Fibroblast of pulmonary artery (primary cell): ENCODE measurements at places on chromosomes 7 and 10.

- no peak for DNase-seq
Observed at GRCh38 chr10:100907175-100907574, 5.6 kb upstream of the SLF2 start.

DNA sequence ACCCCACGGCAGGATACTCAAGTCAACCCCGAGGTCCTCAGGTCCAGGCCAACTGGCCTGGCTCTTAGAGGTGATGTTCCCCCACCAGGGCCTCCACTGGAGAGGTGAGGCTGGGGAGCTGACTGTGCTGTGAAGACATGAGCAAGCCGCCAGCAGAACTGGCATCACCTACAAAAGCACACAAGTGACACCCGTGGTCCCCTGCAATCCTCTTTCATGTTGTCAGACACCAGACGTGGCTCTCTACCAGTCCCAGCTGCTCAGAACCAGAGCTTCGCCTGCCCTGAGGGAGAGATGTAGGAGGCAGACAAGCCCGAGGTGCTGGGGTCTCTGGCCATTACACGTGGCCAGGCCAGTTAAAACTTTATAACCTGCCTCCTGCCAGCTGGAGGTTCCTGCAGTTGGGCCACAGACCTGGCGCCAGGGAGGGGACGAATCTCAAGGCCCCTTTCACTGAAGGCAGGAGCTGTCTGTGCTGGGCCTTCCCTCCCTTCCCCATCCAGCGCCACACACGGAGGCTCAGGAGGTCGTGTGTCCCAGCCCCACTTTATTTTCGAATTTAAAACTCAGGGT is 2.2 kb downstream of the COMTD1 start:
- DNase-seq = no peak

DNA sequence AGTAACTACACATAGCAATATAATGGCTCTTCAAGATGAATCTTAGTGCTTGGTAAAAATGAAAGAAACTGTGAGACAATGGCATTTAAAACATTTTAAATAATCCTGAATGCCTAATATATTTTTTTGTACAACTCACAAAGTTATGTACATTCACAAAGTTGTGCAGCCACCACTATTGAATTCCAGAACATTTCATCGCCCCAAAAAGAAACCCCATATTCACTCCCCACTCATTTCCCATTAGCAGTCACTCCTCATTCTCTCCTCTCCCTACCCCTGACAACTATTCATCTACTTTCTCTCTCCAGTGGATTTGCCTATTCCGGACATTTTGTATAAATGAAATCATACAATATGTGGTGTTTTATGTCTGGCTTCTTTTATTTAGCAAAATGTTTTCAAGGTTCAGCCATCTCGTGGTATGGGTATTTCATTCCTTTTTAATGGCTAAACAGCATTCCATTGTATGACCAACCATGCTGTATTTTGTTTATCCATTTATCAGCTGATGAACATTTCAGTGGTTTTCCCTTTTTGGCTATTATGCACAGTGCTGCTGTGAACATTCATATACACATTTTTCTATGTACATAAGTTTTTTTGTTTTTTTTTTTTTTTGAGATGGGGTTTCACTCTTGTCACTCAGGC is 34.7 kb downstream of the ENTPD7 start:
- peak; percentile 47 for DNase-seq

GRCh38 chr7:95157381-95157780 is 167.0 kb downstream of the PON1 start:
- no peak for DNase-seq

DNA sequence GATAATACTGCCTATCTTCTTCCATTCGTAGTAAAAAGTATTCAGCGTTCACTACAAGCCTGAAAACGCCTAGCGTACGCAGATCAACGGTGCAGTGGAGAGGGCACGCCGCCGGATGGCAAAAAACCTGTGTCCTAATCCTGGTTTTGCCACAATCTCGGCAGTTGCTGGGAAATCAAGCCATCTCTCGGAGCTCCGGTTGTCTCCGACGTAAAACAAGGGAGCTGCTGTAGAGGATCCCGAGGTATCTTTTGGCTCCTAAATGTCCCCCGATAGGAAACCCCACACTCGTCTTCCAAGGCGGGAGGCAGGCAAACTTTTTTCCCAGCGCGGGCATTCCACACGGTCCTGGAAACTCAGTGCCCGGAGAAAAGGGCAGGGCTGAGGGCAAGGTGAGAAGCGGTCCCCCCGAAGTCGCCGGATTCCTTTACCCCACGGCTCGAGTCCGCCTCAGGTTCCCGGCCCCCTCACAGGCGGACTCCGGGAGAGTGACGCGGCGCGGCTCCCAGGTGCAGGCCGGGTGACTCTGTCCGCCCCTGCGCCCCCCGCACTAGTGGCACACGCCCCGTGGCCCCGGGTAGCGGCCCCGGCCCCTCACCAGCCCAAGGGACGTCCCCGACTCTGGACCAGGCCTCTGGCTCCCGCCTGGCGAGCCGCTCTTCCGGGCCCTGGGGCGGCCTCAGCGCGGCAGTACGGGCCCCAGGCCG is 649 bp downstream of the IDE start:
- peak; percentile 52 for DNase-seq

GRCh38 chr7:88278881-88279280 is 27.8 kb downstream of the STEAP4 start:
- peak; percentile 59 for DNase-seq

DNA sequence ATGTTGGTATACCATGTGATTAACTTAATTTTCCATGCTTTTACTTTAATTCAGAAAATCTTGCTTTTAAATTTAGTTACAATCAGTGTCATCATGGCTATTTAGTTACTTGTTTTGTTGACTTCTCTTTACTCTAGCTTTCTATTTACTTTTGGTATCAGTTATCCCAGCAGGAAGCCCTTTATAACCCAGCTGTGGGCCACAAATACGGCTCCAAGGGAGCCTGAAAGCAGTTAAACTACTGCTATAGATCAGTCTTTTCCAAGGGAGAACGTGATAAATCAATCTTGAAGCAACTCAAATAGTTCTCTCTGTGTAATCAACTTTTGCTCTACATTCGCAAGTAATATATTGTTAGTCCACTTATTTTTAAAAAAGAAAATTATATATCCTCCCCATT is 287.4 kb downstream of the CACNA2D1 start:
- no peak for DNase-seq

GRCh38 chr7:143518521-143518920 is 40.8 kb downstream of the TAS2R41 start:
- DNase-seq = no peak

GRCh38 chr7:52168085-52168484 is 851.5 kb upstream of the COBL start:
- DNase-seq = no peak

DNA sequence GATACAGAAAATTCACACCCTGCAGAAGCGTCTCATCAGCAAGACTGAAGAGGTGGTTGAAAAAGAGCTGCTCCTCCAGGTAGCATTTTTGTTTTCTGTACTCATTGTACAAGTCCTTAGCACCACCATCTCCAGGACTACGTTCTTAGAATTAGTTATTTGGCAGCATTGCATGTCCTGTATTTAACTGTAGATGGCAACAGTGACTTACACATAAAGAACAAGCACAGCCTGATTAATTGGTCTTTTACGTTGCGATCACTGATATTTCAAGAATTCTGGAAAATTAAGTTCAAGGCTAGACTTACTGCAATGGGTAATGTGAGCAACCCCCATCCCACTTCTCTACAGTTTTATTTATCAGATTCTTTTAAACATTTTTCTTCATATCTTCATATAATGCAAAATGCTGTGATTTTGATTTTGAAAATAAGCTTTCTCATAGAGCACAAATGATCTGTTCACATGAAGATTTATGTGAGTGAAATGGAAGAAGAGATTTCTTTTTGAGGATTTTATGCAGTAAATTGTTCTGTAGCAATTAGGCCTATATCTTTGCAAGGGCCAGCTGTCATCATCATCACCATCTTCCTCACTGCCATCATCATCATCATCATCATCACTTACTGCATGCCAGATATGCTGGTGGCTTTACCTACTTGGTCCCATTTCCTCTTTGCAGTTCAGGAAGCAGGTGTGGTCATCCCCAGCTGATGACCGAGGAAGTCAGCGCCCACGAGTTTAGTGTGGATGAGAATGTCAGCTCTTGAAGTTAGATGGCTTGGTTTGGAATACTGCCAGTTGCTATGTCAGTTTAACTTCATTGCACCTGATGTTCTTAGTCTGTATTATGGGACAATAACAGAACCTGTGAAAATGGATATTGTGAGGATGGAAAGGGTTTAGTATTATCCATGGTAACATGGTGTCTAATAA is 53.4 kb downstream of the CFAP58 start:
- DNase-seq = peak; percentile 66

- DNase-seq = peak; percentile 57
Observed at GRCh38 chr10:117165538-117166417, 27.7 kb upstream of the VAX1 start.

- no peak for DNase-seq
Observed at GRCh38 chr7:20839987-20840386, 53.3 kb upstream of the SP8 start.

- peak; percentile 92 for DNase-seq
Observed at GRCh38 chr10:113385021-113385999, 167.5 kb upstream of the HABP2 start.

DNA sequence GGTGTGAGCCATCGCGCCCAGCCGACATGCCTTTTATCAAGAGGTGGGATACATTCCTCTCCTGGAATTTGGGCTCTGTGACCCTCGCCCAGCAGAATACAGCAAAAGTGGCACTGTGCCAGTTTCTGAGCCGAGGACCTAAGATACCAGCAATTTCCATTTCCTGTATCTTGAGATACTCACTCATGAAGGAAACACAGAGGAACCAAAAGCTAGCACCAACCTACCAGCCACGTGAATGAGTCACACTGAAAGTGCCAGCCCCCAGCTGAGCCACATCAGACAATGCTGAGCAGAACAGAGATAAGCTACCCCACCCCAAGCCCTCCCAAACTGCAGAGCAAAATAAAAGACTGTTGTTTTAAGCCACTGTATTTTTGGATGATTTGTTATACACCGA is 56.3 kb downstream of the CACUL1 start:
- peak; percentile 72 for DNase-seq

GRCh38 chr7:15439853-15440252 is 122.0 kb downstream of the AGMO start:
- DNase-seq = no peak

DNA sequence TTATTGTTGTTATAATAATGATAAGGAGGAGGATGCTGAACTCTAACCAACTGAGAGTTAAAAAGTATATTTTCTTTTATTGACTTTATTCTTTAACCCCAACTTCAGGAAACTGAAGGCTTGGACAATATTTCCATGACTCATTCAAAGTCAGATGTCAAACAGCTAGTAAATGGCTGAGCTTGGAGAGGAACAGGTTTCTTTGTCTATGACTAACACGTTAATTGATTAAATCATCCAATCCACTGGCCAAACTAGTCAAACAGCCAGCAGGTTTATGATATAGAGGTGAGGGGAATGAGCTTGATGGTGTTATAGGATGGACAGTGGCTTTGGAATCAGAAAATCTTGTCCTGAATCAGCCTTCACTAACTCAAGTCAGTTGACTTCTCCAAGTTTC is 119.1 kb upstream of the WDR11 start:
- DNase-seq = peak; percentile 23

- no peak for DNase-seq
Observed at GRCh38 chr10:92867235-92867634, 18.9 kb downstream of the EXOC6 start.

DNA sequence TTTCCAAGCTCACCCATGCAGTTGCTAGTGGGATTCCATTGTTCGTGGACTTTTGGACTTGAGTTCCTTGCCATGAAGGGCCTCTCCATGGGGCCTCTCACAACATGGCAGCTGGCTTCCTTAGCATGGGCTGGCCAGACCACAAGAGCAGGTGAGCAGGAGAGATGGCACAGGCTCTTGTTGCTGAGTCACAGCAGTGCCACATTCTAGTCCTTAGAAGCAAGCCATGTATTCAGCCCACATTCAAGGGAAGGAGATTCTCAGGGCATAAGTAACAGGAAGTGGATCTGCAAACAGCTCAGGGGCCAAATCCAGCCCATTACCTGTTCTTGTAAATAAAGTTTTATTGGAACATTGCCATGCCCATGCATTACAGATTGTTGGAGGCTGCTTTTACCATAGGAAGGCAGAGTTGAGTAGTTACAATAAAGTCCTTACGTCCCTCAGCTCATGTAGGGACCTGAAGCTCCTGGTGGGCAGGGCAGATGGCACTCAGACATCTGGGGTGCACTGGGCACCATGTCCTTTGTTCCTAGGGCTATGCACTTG is 481.5 kb upstream of the FOXK1 start:
- no peak for DNase-seq

DNA sequence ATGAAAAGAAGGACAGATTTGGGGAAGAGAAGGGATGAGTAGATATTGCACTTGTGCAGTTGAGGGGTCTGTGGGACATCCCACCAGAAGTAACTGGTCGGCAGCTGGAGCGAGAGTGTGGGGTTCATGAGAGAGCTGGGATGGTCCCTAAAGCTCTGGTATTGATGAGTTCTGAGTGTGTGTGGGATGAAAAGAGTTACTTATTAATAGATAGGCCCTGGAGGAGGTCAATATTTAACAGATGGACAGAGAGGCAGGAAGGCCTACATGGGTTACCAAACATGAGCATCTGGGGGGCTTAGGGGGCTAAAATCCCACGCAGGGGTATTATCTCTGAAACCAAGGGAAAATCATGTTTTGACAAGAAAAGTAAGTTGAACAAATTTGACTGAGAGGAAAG is 95.7 kb upstream of the SFMBT2 start:
- no peak for DNase-seq

DNA sequence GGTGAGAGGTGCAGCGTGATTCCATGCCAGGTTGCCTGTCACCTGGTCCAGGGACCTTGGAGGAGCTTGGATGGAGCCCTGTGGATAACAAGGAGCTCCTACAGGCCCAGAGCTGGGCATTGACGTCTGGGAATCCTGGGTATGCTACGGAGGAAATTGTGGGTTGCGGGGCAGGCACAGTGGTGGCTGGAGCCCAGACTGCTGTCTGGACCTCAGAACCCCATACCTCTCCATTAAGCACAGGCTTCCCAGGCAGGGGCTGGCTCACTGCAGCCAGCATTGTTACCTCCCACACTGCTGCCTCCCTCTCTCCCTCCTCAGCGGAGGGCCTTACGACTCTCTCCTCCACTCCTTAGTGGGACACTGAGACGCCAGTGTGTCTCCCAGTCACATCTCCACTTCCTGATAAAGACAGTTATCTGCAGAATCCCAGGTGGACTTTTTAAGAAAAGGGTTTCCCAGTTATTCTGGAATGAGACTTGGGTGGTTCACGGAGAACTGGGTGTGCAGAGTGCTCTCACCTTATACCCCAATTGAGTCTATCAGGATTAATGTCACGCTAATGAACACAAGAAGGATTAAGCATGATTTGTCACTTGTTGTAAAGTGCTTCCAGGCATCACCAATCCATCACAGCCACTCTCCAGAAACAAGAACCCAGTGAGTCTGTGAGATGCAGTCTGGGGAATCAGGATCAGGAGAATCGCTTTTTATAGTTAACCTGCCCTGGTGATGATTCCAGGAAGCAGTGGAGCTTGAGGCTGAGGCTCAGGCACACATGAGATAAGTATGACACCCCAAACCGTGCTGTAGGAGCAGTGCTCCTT is 309.4 kb downstream of the RPS24 start:
- DNase-seq = no peak

- DNase-seq = no peak
Observed at GRCh38 chr10:109202111-109202510, 721.2 kb downstream of the XPNPEP1 start.

- DNase-seq = no peak
Observed at GRCh38 chr7:158206341-158206740, 381.3 kb downstream of the PTPRN2 start.
